ENCODE measurements at places on chromosomes 6 and 20. TPM values are rescaled to one million over a fixed set of nuclear protein-coding genes. Genes with fewer than 3 reads are reported as not detected.

DNA sequence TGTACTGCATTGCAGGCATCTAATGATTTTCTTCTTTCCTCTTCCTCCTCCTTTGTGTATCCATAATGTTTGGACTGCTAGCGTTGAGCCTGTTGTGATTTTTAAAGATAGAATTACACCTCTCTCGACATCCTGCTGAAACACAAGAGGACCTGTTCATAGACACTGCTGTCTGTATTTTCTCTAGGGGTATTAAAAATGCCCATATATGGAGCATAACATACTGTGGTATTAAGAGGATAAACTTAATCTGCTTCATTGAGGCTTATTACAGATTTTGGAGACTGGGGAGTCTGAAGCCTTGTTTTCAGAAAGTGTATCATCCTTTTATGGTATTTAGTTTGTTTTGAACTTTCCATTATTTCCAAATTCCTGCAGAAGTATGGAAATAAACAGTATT, 414.3 kb downstream of the CDKAL1 start:
- DNase-seq: no peak
- no peaks in the 10 kb centered on the region for H3K27me3 ChIP-seq
- H3K27ac ChIP-seq: no peak overlapping the region
- no peaks in the 10 kb centered on the region for H3K4me1 ChIP-seq
- H3K4me3 ChIP-seq: no peak overlapping the region

DNA sequence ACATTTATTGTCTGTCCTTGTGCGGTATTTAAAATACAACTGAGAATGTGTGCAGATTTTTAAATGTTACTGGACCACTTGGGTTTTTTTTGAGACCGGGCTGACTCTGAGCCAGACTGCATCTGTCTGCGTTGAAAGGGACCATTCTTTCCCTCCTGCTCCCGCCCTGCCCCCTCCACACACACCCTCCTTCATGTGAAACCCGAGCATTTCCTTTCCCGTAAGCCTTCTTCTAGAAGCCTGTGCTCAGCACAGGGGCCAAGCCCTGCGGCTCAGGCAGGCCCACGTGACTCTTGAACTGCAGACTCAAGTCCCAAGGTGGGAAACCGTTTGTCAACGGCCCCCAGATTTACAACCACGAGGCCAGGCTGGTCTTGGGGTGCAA, 82.7 kb upstream of the FOXC1 start:
- no peak overlapping the region for H3K27ac ChIP-seq
- no peaks in the 10 kb centered on the region for H3K27me3 ChIP-seq
- peak; percentile 27 for DNase-seq
- H3K36me3 ChIP-seq: no peaks in the 10 kb centered on the region

DNA sequence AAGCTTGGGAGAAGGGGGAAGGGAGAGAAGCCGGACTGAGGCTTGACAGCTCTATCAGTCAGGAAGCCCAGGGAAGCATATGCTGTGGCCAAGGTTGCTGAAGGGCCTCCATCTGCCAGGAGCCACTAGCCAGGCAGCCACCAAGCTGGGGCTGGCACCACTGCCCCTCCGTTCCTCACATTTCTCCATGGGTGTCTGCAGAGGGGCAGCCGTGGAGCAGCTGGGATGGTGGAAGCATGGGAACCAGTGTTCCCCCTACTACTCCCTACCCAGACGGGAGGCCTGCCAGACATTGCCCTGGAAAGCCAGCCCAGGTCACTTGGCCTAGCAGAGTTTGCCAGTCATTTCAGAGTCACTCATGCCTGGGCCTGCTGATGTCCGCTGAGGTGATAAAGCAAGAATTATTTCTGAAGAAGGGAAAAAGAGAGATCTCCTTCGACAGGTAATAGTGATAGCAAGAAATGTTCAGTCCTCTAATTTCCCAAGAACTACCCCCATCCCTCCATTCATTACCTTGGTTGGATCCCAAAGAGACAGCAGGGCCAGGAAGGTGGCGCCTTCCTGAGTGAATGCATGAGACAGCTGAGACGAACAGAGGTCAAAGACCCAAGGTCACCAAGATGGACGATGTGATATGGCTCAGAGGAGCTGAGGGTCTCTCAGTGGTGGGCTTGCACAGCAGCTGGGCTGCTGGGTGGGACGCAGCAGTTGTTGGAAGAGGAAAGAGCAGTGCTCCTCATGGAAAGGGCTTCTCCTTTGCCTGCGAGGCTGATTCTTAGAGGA, 21.9 kb downstream of the SNPH start:
- no peaks in the 10 kb centered on the region for H3K4me1 ChIP-seq
- no peak for DNase-seq
- H3K36me3 ChIP-seq: no peaks in the 10 kb centered on the region
- H3K27me3 ChIP-seq: no peaks in the 10 kb centered on the region

DNA sequence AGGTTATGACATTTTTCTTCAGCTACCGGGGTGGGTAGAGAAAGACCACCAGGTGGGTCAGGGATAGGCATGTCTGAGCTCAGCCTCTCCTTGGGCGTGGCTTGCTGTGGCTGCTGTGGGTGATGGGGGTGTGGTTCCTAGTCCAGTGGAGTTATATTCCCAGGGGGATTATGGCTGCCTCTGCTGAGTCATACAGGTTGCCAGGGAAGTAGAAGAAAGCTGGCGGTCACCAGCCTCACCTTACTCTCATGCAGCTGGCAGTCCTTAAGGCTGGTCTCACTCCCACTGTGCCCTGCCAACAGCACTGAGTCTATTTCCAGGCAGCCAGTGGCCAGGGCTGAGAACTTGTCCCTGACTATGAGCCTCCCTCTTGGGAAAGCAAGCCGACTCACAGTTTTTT, 130.0 kb downstream of the SCP2D1 start:
- no peak for DNase-seq
- no peak overlapping the region for H3K4me3 ChIP-seq
- no peaks in the 10 kb centered on the region for H3K27me3 ChIP-seq
- H3K27ac ChIP-seq: no peak overlapping the region

GRCh38 chr6:72621291-72622093, at the start of gene KCNQ5:
Gene KCNQ5, plus strand, starts transcription at chr6:72622064.
- H3K27me3 ChIP-seq: no peaks in the 10 kb centered on the region
- no peaks in the 10 kb centered on the region for H3K36me3 ChIP-seq
- peak within 1 kb of the TSS; percentile 52 for H3K27ac ChIP-seq

DNA sequence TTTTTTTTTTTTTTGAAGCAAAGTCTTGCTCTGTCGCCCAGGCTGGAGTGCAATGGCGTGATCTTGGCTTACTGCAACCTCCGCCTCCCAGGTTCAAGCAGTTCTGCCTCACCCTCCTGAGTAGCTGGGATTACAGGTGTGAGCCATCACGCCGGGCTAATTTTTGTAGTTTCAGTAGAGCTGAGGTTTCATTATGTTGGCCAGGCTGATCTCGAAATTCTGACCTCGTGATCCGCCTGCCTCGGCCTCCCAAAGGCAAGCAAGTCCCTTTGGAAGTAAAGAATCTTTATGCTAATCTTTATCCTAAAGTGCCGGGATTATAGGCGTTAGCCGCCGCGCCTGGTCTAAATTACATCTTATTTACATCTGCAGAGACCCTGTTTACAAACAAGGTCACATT, 1.5 kb downstream of the PSMG4 start:
- peaks cover 35% of the 10 kb centered on the region for H3K4me1 ChIP-seq
- H3K27me3 ChIP-seq: no peaks in the 10 kb centered on the region
- H3K4me3 ChIP-seq: peak overlapping the region; percentile 34
- H3K27ac ChIP-seq: no peak overlapping the region
- peaks cover 28% of the 10 kb centered on the region for H3K36me3 ChIP-seq

DNA sequence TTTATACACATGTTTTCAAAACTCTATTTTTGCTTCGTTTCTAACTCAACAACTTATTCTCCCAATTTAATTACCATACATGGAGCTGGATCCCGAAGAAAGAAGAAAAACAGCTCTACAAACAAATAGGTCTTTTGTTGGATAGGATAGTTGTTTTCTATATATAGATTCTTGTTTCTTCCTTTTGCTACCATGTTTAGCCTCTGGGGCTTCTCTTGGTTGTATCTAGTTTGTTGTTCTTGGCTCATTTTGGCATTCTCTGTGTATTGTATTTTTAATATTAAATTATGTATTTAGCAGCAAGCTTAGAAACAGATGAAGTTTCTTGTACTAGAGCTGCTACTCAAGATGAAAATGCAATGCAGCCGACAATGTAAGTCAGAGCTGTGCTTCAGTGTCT, 60.9 kb downstream of the PLCB4 start:
- H3K27ac ChIP-seq: no peak overlapping the region
- no peaks in the 10 kb centered on the region for H3K4me1 ChIP-seq
- H3K27me3 ChIP-seq: no peaks in the 10 kb centered on the region
- no peak for DNase-seq

DNA sequence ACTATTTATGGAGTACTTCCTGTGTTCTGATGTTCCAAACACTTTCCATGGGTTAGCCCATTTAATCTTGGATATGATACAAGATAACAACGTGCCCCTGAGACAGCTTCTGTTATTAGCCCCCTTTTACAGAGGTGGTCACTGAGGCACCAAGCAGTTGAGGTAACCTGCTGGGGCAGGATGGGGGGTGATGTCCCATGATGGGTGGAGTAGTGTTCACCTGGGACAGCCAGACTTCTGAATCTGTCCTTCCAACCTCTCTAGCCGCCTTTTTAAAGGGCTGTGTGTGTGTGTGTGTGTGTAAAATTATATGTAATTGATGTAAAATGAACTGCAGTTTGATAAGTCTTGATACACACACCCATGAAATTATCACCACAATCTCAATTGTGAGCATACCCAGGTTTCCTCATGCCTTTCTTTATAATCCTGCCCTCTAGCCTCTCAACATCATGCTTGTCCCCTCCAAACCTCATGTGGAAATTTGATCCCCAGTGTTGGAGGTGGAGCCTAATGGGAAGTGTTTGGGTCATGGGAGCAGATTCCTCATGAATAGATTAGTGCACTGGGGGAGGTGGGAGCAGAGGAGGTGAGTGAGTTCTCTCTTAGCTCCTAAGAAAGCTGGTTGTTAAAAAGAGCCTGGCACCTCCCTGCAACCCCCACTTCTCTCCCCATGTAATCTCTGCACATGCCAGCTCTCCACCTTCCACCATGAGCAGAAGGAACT, 39.2 kb downstream of the PLAGL2 start:
- H3K27me3 ChIP-seq: no peaks in the 10 kb centered on the region
- H3K36me3 ChIP-seq: peaks cover 29% of the 10 kb centered on the region
- H3K4me1 ChIP-seq: no peaks in the 10 kb centered on the region
- no peak overlapping the region for H3K27ac ChIP-seq
- no peak overlapping the region for H3K4me3 ChIP-seq

DNA sequence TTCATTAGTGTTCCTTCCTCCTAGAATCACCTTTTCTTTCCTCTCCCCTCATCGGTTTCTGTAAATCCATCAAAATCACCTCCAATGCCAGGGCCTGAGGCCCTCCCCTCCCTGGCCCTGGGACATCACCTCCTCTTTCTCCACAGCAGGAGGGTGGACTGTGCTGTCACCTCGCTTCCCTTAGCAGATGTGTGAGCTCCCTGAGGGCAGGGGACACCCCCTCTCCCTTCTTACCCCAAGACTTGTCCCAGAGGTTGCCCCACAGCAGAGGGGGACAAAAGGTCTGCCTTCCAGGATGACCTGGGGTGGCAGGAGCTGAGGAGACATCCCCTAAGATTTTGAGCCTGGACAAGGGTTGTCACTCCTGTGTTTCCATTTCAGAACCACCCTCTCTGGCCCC, 5.9 kb downstream of the ULBP1 start:
- peaks cover 7% of the 10 kb centered on the region for H3K4me1 ChIP-seq
- peaks cover 8% of the 10 kb centered on the region for H3K27me3 ChIP-seq
- H3K27ac ChIP-seq: no peak overlapping the region
- no peak for DNase-seq

- H3K4me1 ChIP-seq: peaks cover 30% of the 10 kb centered on the region
- H3K27me3 ChIP-seq: no peaks in the 10 kb centered on the region
- no peak overlapping the region for H3K4me3 ChIP-seq
- no peak overlapping the region for H3K27ac ChIP-seq
- H3K36me3 ChIP-seq: peaks cover 2% of the 10 kb centered on the region
These were observed 59.6 kb downstream of the NFATC2 start for GRCh38 chr20:51482836-51483473.

DNA sequence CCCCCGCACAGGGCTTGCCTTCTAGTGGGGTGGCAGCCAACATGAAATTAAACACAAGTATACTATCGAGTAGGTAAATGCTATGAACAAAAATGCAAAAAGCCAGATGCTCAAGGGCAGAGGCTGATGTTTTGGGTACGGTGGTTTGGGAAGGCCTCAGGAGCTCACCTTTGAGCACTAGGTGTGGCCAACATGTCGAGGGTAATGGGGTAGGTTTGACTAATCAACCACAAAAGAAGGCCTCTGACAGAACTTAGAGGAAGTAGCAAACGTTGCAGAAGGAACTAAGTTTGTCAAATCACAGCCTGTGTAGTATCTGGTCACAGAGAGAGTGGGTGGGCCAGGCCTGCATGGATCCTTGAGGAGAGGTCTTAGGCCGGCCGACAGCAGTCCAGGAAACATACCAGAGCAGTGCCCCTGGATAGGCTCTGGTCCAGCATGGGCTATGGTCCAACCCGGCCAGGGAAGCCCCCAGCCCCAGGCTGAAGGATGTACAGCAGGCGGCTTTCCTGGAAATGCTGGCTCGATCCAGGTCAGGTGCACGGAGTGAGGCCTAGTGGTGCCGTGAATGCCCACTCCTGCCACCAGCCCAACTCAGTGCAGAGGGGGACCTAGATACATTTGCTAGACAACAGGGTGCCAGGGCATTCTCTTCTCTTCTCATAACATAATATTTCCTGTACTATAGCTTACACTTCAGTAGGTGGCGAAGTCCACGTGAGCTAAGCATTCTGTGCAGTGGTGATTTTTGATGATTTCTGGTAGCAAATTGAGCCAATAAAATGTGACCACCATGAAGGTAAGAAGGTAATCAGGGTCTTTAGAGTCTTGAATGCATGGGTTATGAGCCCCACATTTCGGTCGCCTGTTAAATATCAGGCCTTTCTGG, 56.3 kb upstream of the CD93 start:
- no peak overlapping the region for H3K27ac ChIP-seq
- H3K27me3 ChIP-seq: no peaks in the 10 kb centered on the region
- H3K4me3 ChIP-seq: no peak overlapping the region
- no peaks in the 10 kb centered on the region for H3K36me3 ChIP-seq
- no peaks in the 10 kb centered on the region for H3K4me1 ChIP-seq

DNA sequence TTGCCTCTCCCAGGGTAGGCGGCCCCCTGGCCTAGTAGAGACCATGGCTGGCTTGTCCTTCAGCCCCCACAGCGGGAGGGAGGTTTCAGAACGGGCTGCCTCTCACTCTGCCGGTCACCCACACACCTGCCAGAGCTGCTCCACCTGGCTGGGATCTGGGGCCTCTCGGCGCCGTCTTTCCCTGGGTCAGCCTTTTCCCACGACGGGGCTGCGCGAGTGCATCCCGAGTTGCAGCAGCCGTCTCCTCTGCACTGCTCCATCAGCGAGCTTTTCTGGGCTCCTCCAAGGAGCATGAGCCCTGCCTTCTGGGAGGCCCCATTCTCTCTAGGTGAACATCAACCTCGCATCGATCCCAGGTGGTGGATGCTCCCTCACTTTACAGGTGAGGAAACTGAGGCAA, 15.9 kb upstream of the SPDEF start:
- no peak overlapping the region for H3K4me3 ChIP-seq
- no peaks in the 10 kb centered on the region for H3K36me3 ChIP-seq
- H3K27ac ChIP-seq: no peak overlapping the region
- no peaks in the 10 kb centered on the region for H3K27me3 ChIP-seq
- no peaks in the 10 kb centered on the region for H3K4me1 ChIP-seq
- DNase-seq: no peak

- peak within 1 kb of the TSS; percentile 90 for H3K27ac ChIP-seq
- peak; percentile 47 for DNase-seq
- peaks cover 33% of the 10 kb centered on the region for H3K36me3 ChIP-seq
- H3K4me1 ChIP-seq: peaks cover 14% of the 10 kb centered on the region
These were observed at the start of gene ECI2 for GRCh38 chr6:4134841-4135664. Gene ECI2, minus strand, starts transcription at chr6:4135575. Its CDS starts 15 bp downstream, at chr6:4135560.

Gene TP53TG5
- polyA plus RNA-seq: 0.14 TPM

Gene OR2H2
- polyA plus RNA-seq: not detected

Gene MRAP2
- polyA plus RNA-seq: not detected

Gene IDH3B
- 135 TPM for polyA plus RNA-seq
